MV-4-11 (cell line): ENCODE measurements at places on chromosomes 13 and 19.

GRCh38 chr19:36121486-36122124 is 6.3 kb downstream of the TBCB start:
- peak; percentile 11 for DNase-seq

DNA sequence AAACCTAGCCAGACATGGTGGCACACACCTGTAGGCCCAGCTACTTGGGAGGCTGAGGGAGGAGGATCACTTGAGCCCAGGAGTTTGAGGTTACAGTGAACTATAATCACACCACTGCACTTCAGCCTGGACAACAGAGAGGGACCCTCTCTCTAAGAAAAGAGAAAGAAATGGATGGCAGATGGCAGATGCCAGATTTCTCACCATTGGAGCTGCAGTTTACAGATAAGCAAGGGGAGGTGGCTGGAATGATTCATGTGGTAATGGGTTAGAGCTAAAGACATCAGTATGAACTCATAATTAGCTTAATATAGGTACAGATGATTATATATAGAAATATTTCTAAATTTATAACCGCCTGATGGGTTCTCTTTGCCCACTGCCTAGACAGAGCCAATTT is 80.1 kb upstream of the IPO5 start:
- no peak for DNase-seq

DNA sequence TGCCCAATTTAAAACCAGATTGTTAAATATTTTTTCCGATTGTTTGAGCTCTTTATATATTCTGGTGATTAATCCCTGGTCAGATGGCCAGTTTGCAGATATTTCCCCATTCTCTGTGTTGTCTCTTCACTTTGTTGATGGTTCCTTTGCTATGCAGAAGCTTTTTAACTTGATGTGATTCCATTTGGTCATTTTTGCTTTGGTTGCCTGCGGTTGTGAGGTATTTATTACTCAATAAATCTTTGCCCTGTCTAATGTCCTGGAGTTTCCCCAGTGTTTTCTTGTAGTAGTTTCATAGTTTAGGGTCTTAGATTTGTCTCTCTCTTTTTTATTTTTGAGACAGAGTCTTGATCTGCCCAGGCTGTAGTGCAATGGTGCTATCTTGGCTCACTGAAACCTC is 23.8 kb upstream of the LMO7 start:
- DNase-seq, result no peak

DNA sequence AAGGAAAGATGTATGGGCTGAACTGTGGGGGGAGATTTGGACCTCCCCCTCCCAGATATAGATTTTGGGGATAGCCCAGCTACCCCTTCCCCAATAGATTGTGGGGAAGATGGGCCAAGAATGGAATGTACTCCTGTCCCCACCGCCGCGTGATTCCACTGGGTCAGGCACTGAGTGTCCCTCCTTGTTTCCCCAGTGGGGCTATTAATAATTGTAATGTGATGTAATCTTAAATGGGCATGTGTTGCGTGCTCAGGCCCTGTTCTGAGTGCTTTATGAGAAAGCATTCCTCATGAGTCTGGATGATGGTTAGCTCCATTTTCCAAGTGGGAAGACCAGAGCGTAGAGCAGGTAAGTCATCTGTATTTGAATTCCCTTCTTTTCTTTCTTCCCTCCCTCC is 1.4 kb downstream of the PSMD8 start:
- DNase-seq, result no peak

- DNase-seq, result no peak
These were observed 31.2 kb upstream of the ZNF536 start for GRCh38 chr19:30340771-30341561.

DNA sequence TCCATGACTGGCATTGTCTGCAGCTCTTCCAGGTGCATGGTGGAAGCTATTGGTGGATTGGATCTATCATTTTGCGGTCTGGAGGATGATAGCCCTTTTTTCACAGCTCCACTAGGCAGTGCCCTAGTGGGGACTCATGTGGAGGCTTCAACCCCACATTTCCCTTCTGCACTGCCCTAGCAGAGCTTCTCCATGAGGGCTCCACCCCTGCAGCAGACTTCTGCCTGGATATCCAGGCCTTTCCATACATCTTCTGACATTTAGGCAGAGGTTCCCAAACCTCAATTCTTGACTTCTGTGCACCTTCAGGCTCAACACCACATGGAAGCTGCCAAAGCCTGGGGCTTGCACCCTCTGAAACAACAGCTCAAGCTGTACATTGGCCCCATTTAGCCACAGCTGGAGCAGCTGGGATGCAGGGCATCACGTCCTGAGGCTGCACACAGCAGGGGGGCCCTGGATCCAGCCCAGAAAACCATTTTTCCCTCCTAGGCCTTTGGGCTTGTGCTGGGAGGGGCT is 800.2 kb upstream of the MIR17HG start:
- no peak for DNase-seq

GRCh38 chr13:111911754-111912452 is 155.0 kb upstream of the SOX1 start:
- DNase-seq, result no peak

DNA sequence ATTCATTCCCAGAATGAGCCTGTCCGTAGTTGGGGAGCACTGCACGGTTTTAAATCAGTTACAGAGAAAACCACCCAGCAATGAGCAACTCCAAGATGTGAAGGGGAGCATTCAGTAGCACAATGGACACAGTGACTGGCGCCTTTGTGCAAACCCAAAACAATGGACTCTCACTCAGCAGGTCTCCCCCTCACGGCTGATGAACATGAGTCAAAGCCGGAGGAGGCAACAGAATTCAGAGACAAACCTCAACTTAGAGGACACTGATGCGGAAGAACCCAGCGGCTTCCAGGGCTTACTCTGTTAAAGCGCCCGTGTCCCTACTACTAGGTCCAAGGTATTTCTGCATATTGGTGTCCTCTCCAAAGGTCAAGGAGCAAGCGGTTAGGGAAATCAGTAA is 17.7 kb downstream of the PLEKHF1 start:
- no peak for DNase-seq

DNA sequence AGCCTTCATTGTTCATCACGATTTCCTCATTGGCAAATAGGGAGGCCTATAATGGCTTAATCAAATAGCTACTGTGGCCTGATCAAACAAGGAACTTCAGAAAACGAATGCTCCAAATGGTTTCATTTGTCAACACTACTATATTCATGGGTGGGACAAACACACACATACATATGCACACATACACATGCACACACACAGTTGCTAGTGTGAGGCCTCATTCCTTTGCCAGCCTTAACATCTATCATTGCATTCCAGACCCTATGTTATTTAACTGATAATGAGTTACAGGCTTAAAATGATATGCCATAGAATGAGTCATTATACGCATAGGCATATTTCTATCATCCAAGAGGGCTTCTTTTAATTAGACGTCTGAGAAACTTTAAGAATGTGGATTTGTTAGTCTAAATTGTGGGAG is 140.2 kb downstream of the KLF5 start:
- no peak for DNase-seq
